ENCODE measurements at places on chromosomes 3 and 15.

DNA sequence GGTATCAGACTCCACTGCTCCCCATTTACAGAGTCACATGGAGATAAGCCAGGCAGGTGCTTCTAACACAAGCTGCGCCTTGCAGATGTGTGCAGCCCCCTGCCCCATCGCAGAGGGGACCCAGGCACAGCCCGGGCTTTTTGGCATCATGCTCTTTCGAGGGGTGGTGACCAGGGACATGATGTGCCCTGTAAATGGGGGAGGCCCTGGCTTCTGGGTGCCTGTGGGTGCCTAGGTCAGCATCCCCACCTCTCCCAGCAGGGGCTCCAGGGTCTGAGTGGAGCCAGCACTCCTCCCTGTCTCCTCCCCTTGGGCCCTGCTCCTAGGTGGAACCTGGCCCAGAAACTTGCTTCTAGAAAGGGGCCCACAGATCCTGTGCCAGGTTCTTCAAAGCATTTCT is 15.2 kb downstream of the TRPM1 start:
- DNase-seq, result no peak

DNA sequence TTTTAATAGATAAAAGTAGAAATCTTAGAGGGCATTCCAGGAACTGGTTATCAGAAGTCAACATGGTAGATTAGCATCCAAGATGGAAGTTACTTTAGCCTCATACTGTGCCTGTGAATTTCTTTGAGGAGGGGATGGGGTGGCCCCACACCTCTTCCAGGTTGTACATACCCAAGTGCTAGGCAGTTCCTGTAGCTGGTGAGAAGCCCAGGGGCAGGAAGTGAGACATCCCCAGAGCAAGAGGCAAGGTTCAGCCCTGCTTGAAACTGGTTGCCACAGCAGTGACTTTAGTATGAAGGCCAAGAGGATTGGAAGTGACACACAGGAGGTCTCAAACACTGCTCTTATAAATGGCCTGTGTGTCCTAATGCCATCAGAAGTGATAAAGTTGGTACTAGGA is 11.9 kb downstream of the GTPBP8 start:
- no peak for DNase-seq

- DNase-seq, result no peak
Measured at GRCh38 chr15:93018574-93018973, 70.4 kb downstream of the RGMA start.

DNA sequence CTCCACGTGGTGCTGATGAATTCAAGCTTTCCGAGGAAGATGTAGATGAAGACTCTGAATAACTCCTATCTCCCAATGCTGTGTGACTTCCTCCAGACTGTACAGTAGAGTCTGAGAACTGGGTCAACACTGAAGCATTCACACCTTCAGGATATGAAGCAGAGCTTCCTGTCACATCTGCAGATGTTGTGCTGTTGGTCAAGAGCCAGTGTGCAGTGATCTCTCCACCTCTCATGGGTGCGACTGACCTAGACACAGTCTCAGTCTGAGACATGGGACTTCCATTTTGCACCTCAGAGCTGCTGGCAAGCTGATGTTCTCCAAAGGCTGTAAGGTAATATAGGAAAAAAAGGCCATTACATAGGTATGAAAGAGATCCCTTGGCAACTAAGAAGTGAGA is 36.5 kb downstream of the HEG1 start:
- DNase-seq, result no peak

- no peak for DNase-seq
Measured at GRCh38 chr3:121508389-121508788, 37.4 kb downstream of the POLQ start.

- DNase-seq, result no peak
Measured at GRCh38 chr3:149449182-149449581, 25.3 kb upstream of the TM4SF4 start.

DNA sequence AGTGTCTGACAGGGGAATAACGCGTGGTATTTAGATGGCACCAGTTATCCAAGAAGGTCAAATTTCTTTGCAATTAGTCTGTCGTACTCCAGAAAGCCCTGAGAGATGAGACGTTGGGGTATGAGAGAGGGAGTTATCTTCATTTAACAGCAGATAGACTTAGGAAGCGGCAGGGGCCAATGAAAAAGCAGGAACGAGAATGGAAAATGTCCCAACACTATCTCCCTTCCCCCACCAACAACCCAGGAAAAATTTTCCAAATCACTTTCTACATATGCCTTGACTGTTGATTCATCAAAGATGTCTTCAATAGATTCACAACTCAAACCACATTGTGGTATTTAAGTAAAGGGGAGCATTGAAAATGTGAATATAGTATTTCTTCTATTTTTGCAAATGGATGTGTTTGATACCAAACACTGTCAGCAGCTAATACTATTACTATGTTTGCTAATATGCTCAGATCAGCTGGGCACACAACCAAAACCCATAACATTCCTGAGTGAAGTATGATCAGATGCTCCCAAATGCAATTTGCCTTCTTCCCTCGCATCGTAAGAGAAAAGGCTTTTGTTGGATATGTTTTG is 13.3 kb upstream of the GREM1 start:
- DNase-seq, result no peak

GRCh38 chr3:168455814-168456213 is 360.1 kb upstream of the GOLIM4 start:
- DNase-seq, result no peak

DNA sequence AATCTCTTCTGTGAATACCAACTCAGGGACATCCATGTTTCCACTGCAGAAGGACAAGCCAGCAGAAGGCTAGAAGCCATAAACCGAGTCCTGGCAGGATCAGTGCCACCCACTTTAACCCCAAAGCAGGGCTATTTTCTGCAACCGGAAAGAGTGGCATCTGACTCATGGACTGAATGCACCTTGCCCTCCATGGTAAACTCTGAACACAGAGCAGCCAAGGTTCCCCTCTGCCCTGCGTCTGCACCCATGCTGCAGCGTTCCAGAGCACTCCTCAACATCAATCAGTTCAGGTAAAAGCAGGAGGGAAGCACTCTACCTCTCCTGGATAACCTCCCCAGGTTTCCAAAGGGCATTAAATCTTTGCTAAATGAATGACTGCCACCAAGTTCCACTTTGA is 801 bp upstream of the NGRN start:
- DNase-seq, result no peak

DNA sequence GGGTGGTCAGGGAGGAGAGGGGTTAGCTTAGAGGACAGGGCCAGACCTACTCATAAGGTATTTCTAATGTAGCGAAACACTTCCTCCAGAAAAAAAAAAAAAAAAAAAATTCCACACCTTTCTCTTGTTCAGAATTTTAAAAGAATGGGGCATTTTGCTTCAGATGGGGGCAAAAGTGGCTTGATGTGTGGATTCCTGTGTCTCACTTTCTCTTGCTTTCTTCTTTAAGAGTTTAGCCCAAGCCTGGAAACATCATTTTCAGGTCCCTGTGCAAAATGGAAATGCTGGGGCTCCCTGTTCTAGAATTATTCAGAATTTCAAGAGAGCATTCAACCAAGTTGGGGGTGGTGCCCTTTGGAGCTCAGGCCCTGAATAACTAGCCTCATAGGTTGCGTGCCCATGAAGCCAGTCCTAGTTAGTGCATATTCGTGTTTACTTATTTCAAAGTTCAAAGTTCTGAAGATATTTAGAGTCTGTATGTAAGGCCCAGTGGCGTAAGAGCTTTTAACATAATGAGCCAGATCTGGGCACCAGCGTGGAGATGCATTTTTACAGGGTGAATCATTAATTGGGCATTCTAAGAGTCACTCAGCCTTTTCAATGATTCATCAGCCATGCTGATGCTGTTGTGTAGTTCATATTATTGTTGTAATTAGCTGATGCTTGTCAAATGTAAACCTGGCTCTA is 104.5 kb downstream of the RPLP1 start:
- peak; percentile 92 for DNase-seq

GRCh38 chr15:69058830-69059556 is 44.5 kb downstream of the NOX5 start:
- DNase-seq, result peak; percentile 58

DNA sequence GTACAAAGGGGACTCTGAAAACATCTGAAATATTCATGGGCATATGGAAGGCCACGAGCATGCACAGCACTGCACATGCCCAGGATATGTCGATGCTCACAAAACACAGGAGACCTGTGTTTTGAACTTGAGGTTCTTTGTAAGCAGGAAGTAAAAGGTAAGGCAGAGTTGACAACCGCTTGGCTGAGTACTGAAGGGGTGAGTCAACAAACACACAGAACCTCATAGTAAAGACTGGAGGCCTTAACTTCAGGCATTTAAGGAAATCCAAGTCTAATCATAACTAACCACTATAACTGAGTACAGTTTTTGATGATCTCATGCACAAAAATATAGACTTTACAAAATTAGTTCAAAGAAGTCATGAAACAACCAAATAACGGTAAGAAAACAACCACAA is 80.6 kb downstream of the MYO9A start:
- DNase-seq, result no peak

DNA sequence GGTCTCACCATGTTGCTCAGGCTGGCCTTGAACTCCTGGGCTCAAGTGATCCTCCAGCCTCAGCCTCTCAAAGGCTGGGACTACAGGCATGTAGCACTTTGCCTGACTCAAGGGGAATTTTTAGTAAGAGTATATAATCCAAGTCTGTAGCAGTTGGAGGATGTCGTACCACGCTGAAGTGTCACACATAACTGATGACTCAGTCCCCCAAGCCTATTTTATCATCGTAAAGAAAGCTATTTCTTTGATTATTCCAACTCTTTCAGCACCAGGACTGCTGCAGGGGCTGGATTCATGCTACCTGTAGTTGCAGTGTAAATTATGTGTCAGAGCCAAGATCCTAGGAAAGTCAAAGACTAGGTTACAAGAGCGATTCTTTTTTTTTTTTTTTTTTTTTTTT is 1.4 kb upstream of the PRKCI start:
- peak; percentile 48 for DNase-seq

DNA sequence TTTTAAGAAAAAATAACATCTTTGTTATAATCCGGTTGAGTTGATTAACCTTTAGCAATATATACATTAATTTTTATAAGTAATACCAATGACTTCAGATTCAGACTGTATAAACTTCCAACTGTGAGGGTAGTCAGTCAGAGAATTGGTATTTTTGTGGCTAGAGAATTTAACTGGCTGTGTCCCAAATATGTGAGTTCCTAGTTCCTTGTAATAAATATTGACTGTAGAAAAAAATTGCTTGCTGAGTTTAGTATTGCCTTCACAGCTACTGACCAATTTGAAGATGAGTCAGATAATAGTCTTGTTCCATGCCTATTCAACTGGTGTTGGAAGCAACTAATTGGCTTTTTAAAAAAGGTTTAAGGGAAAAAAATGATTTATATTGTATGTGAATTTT is 210.8 kb downstream of the GAP43 start:
- peak; percentile 78 for DNase-seq

DNA sequence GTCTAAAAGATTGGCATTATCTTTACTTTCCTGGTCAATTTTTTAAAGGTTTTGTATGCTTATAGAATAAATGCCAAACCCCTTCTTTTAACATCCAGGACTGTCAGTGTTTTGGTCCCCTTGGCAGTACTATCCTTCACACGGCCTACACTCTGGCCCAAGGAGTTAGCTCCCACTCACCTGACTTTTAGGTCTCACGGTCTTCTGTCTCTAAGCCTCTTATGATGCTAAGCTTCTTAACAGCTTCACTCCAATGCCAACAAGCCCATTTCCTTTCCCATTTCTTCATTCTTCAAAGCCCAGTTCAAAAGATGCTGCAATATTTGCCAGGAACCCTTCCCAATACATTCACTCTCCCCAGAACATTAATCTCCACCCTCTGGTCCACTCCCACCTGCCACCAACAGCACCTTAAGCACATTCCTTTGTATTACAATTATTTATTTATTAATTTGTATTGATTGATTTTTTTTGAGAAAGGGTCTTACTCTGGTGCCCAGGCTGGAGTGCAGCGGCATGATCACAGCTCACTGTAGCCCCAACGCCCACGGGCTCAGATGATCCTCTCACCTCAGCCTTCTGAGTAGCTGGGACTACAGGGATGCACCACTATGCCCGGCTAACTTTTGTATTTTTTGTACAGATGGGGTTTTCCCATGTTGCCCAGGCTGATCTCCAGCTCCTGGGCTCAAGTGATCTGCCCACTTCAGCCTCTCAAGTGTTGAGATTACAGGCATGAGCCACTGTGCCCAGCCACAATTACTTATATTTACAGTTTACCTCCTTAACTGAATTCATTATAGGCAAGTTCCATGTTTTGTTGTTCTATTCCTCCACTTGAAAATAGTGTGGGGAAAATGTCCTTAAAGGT is 27.8 kb downstream of the IFT80 start:
- DNase-seq, result no peak

DNA sequence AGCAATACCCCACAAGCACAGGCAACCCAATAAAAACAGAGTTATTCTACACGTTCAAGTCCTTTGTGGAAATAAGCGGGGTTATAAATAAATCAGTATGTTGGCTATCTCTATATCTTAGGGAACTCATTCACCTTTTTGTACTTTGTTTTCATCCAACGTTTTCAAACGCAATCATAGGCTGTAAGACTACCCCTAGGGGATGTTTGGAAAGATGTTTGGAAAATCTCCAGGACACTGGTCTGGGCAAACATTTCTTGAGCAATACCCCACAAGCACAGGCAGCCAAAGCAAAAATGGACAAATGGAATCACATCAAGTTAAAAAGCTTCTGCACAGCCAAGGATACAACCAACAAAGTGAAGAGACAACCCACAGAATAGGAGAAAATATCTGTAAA is 70.1 kb downstream of the CLDN11 start:
- DNase-seq, result no peak

- DNase-seq, result no peak
Measured at GRCh38 chr3:158668506-158668905, 3.9 kb downstream of the LXN start.

DNA sequence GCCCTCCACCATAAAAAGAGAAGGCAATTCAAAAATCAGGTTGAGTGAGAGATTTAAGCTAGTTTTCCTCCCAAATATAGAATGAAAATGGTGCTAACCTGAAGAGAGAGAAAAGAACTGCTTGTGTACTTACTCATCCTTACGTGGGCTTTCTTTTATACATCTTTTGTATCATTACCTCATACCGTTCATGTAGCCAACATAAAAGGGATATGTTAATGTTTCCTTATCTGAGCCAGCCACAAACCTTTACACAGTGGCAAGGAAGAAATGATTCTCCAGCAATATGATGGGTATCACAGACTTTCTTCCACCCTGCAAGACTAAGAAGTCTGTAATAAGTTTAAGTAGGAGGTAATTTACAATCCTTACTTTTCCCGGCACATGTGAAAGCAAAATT is 600.8 kb upstream of the ZNF385D start:
- no peak for DNase-seq

- DNase-seq, result no peak
Measured at GRCh38 chr15:89095073-89095472, 6.8 kb downstream of the ABHD2 start.

GRCh38 chr3:47394881-47395280 is 14.1 kb downstream of the PTPN23 start:
- no peak for DNase-seq

GRCh38 chr15:56353119-56353518 is 12.1 kb upstream of the TEX9 start:
- DNase-seq, result no peak

DNA sequence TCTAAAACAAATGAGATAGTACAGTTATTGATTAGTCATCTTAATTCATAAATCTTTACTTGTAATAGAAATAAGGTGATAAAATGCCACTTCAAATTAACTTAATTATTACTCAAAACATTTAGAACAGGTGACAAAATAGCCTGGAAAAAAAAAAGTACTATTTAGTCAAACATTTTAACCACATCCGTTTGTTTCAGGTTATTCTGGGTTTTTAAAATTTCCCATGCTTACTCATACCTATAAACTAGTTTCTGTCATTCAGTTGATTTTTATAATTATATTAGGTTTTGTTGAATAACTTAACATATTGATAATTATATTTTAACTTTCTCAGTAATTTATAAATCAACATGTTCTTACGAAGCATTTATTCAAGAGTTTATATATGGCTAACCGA is 483.0 kb downstream of the ROBO1 start:
- no peak for DNase-seq
